ENCODE measurements at places on chromosomes 3 and 15. TPM values are rescaled to one million over a fixed set of nuclear protein-coding genes. Genes with fewer than 3 reads are reported as not detected.

NR1D2 gene
- total RNA-seq, result 113 TPM

NTRK3 gene
- total RNA-seq, result not detected

RBM5 gene
- total RNA-seq, result 395 TPM

MESP2 gene
- not detected for total RNA-seq

CLDN18 gene
- not detected for total RNA-seq

ANKRD34C gene
- not detected for total RNA-seq

GOLIM4 gene
- total RNA-seq, result 0.67 TPM

ZNF80 gene
- 1.7 TPM for total RNA-seq
